Sigmoid colon (tissue), 7 donors: ENCODE measurements at places on chromosomes 2 and 18. TPM values are rescaled to one million over a fixed set of nuclear protein-coding genes. Genes with fewer than 3 reads are reported as not detected.

DNA sequence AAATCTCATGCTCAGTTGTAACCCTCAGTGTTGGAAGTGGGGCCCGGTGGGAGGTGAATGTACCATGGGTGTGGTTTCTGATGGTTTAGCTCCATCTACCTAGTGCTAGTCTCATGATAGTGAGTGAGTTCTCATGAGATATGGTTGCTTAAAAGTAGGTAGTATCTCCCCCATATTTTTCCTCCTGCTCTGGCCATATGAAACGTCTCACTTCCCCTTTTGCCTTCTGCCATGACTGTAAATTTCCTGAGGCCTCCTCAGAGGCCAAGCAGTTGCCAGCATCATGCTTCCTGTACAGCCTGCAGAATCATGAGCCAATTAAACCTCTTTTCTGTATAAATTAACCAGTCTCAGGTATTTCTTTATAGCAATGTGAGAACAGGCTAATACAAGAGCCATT lies 62.8 kb upstream of the RNF152 start:
- no peak for DNase-seq

Gene FBLN7
- 3.3 TPM for polyA plus RNA-seq

Gene TWSG1
- 9.1 TPM for polyA plus RNA-seq

- DNase-seq: peak; percentile 85
Observed at GRCh38 chr2:218003281-218003944, 618 bp upstream of the TNS1 start.

- DNase-seq: no peak
Observed at GRCh38 chr2:170394641-170395387, 216.9 kb downstream of the MYO3B start.

Gene CPLX4
- polyA plus RNA-seq: not detected

DNA sequence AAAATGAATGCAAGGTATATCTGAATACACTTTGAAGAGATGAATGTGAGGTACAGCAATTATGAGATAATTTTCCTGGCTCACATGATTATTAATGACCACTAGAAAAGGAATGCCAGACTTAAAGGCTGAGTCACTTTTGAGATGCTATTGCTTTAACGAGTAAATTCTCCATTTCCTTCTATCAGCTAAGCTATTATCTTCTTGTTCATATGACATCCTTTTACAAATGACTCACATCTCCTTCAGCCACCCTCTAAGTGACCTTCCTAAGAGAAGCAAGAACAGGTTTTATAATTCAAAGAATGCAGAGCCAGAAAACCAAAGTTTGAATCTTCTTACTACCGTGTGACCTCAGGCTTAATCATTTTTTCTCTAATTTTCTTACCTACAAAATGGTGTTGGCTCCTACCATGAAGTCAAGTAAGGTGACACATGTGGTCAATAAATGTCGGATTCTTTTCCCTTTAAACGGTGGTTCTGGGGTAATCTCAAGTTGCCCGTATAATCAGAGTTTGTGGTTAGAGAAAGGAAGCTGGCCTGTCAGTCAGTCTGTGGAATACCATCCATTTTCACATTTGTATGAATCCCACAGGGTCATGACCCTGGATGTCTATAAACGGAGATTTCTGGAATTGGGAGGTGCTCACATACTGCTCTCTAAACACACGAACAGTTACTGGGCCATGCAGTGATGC lies 184.0 kb upstream of the PID1 start:
- DNase-seq: no peak

GRCh38 chr2:228786901-228787300 lies 484.2 kb downstream of the PID1 start:
- DNase-seq: no peak

- DNase-seq: no peak
Observed at GRCh38 chr2:31131871-31132270, 6.4 kb downstream of the GALNT14 start.

Gene CEP76
- 4.0 TPM for polyA plus RNA-seq

Gene TMEM198
- 1.2 TPM for polyA plus RNA-seq

Gene SCN2A
- polyA plus RNA-seq: under 0.01 TPM

DNA sequence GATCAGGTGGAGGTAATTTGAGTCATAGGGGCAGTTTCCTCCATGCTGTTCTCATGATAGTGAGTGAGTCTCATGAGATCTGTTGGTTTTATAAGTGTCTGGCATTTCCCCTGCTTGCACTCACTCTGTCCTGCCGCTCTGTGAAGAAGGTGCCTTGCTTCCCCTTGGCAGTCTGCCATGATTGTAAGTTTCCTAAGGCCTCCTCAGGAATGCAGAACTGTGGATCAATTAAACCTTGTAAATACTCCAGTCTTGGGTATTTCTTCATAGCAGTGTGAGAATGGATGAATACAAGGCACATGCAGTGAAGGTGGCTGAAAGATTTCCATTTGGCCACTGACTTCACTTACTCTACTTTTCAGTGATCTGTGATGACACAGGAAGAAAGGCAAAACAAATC lies 133.7 kb downstream of the SH3BP4 start:
- no peak for DNase-seq

Gene FAM124B
- 0.23 TPM for polyA plus RNA-seq

Gene ARHGAP15
- polyA plus RNA-seq: 3.7 TPM

Gene ITGB6
- 5.1 TPM for polyA plus RNA-seq

- no peak for DNase-seq
Observed at GRCh38 chr2:209472112-209472832, 48.4 kb downstream of the MAP2 start.
